ENCODE measurements at places on chromosomes 2 and 18. TPM values are rescaled to one million over a fixed set of nuclear protein-coding genes. Genes with fewer than 3 reads are reported as not detected.

DNA sequence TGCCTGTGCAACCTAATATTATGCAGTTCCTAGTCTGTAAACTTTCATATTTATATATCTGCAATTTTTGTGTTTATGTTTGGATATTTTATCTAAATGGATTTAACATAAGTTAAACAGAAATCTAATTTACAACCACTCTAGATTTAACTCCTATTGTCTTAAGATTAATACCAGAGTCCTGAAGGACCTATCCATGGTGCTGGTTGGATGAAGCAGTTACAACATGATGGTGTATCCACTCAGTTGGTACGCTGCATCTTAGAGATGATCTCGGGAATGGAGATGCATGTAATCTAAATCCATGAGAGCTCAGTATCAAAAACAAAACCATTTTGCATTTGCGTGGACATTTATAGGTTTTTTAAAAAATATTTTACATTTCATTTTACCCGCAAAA is 745.9 kb upstream of the SLC8A1 start:
- DNase-seq = peak; percentile 2

DNA sequence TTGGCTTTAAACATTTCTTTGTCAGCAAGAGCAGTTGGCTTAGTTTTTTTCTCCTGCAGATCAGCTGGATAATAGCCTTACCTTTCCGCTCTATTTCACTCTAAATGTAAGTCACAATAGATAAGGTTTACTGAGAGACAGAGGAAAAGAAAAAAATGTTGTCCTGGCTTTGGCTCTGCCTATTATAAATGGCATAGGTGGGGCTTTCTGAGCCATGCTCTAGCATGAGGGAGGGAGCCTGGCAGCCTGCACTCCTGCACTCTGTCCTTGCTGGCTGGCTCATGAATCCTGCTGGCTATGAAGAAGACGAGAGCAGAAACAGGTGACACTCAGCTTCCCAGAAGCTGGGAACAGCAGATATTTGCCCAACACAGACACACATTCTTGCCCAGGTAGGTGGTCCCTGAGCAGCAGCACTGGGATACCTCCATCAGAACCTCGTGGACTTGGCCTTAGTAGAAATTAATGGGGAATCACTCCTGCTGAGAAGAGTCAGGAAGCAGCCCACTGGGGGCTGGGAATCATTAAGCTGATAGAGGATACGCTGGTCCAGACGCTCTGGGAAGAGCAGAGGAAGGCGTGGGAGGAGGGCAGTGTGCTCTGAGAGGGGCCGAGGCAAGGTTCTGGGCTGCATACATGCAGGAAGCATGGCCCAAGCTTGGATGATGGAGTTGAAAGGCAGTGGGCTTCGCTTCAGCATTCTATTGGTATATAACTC is 514.4 kb upstream of the HS6ST1 start:
- no peak for DNase-seq

DNA sequence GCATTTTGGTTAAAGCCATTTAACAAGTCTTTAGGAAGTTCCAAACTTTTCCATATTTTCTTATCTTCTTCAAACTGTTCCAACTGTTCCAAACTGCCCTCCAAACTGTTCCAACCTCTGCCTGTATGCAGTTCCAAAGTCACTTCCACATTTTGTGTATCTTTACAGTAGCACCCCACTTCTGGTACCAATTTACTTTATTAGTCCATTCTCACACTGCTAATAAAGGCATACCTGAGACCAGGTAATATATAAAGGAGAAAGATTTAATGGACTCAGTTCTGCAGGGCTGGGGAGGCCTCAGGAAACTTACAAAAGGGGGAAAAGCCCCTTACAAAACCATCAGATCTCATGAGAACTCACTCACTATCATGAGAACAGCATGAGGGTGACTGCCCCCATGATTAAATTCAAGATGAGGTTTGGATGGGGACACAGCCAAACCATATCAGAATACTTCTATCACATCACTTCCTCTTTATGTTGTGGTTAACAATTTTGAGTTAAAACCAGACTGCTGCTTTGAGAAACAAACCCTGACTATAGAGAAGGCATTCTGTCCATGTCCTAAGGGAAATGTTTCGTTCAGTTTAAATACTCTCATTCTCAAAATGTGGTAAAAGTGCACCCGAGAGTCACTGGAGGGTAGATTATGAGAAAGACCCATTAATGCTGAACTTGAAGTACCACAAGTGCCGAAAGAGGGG is 11.0 kb downstream of the IL18R1 start:
- DNase-seq = no peak

DNA sequence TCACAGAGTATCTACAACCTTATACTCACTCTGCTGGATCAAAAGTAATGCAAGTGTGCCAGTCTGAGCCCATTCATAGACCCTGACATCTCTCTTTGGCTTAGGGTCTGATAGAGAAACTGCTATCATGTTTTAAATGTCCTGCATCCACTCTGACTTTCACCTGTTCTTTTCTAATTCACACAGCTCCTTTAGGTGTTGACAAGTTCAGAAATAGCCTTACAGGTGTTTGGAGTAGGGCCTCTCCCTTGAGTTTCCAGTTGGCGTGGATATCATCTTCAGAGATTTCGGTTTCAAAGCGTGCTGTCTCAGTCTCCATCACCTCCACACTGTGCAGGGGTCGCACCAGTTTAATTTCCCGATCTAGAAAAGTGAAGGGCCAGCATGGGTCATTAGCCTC is 150.3 kb downstream of the PLEKHA3 start:
- DNase-seq = no peak

GRCh38 chr2:200869014-200869413 is 4.6 kb upstream of the CLK1 start:
- DNase-seq = no peak

- peak; percentile 61 for DNase-seq
Measured at GRCh38 chr2:102005989-102006885, 14.5 kb downstream of the IL1R2 start.

The MEP1B gene
- not detected for total RNA-seq

The CNDP1 gene
- total RNA-seq = not detected

GRCh38 chr2:216535454-216535995 is 36.9 kb downstream of the RPL37A start:
- peak; percentile 67 for DNase-seq

The DSC2 gene
- not detected for total RNA-seq

The CHST10 gene
- total RNA-seq = 12.4 TPM

Data from LHCN-M2 (cell line).